ENCODE measurements at places on chromosomes 16 and 17.

GRCh38 chr16:20859229-20859628, 40.9 kb downstream of the DCUN1D3 start:
- no peak for DNase-seq

DNA sequence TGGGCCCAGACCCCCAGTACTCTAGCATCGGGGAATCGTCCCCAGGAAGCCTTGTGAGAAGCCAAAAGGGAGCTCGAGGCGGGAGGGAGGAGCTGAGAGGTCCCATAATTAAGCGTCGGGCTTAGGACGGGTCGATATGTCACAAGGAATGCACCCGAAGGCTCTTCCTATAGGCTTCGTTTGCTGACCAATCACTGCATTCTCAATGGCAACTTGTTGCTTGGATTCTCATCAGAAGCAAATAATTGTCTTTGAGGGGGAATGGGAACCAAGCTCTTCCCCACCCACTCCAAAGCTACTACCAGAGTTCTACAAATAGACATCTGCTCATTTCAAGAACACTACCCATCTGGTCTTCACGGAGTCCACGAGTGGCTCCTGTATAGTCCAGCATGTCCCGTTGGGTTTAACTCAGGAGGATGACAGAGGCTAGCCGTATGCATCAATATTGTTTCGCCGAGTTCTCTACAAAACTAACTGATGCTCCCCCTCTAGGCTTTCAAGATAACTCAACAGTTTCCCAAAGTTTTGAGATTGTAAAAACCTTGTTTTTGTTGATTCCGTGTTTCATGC, 628 bp upstream of the BLMH start:
- no peak for DNase-seq

DNA sequence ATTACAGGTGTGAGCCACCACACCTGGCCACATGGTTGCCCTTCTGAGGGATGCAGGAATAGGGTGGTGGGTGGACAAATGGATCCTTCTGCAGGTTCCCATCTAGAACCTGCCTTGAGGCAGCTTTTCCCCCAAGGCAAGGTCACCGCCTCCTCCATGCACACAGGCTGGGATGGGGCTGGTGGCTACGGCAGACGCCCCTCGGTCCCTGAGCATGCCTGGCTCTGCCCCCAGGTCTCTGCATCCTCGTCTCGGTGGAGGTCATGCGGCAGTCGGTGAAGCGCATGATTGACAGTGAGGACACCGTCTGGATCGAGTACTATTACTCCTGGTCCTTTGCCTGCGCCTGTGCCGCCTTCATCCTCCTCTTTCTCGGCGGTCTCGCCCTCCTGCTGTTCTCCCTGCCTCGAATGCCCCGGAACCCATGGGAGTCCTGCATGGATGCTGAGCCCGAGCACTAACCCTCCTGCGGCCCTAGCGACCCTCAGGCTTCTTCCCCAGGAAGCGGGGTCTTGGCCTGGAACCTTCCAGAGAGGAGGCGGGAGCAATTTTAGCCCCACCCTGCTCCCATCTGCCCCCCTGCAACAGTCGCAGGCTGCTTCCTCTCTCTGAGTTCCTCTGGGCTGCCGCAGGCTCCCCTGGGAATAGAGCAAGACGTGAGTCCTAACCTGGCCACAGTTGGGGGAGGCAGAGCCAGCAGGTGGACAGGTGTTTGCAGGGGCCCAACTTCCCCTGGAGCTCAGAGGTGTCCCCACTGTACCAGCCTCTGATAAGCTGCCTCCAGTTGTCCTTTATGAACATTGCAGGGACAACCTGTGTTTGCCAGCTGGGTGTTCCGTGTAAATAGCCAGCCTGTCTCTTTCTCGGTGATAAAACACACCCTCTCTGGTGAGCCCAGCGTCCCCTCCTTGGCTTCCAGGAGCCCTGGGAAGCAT, 11.7 kb downstream of the CACNG1 start:
- DNase-seq: no peak

DNA sequence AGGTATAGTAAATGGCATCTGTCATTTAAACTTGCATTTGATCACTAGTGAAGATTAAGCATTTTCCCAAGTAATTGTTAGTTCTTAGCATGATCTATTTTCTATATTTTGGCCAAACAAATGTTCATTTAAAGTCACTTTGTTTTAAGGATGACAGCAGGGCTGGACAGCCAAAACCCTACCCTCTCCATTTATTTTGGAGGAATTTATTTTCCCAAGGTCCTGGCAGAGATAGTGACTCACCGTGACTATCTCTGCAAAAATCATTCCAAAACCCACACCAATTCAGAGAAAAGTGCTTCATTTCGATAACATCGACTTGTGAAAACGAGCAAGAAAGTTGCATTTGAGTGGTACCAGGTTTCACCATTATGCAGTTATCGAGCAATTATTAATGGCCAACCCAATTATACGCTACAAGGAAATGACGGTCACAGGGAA, 665 bp upstream of the AKAP1 start:
- no peak for DNase-seq

- DNase-seq: no peak
Observed at GRCh38 chr16:4208341-4208751, 33.5 kb downstream of the SRL start.

- DNase-seq: peak; percentile 87
Observed at GRCh38 chr16:3457434-3458252, 14.2 kb downstream of the NAA60 start.

GRCh38 chr17:6163612-6164333, 93.6 kb downstream of the WSCD1 start:
- no peak for DNase-seq

DNA sequence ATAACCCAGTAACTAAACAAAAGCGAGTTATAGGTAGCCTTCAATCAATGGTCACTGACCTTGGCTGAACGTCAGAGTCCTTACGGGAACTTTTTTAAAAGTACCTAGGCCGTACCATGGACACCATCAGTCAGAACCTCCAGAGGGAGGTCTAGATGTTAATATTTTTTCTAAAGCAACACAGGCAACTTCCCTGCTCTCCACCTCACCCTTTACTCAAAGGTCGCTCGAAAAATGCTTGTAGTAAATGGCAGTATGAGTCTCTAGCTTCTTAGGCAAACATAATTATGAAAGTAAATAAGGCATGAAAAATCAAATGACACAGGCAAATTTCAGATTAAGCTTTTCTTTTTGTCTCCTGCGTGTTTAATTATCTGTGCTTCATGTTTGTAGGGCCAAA, 82.1 kb downstream of the SLC39A11 start:
- DNase-seq: no peak

DNA sequence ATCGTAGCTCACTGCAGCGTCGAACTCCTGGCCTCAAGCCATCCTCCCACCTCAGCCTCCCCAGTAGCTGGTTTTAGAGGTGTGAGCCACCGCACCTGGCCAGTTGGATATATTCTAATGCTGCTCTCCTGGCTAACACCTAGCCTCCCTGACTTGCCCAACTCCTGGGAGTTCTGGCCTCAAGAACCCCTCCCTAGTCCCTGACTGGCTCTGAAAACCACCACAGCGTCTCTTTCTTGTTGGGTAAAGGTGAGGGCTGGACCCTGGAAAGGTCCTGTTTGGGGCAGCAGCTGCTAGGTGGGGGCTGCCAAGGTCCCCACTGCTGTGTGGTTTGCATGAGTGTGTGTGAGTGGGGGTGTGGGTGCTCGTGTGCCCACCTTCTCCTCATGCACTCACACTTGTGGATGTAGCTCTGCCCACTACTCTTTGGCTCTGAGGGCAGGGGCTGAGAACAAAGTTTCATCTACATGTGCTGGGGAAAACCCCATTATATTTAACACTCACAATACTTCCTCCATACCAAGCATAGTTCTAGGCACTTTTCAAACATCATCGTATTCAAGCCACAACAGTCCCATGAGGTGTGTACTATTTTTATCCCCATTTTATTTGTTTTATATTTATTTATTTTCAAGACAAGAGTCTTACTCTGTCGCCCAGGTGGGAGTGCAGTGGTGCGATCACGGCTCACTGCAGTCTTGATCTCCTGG, 7.1 kb upstream of the SPNS3 start:
- DNase-seq: no peak

DNA sequence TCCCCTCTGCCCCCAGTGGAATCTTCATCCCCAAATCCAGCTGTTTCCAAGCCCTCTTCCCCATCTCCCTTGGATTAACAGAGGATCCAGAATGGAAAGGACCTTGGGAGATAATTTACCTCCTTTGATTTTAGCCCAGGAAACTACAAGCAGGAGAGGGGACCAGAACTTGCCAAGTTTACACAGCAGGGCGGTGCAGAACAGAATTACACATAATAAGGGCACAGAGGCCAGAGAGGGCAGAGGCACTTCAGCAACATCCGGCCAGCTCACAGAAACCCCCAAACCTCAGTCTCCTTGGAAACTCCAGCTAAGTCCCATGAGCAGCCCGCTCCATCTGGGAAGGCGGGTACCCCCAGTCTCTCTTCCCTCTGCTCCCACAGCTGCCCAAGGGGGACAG, 27.2 kb downstream of the PEMT start:
- no peak for DNase-seq

DNA sequence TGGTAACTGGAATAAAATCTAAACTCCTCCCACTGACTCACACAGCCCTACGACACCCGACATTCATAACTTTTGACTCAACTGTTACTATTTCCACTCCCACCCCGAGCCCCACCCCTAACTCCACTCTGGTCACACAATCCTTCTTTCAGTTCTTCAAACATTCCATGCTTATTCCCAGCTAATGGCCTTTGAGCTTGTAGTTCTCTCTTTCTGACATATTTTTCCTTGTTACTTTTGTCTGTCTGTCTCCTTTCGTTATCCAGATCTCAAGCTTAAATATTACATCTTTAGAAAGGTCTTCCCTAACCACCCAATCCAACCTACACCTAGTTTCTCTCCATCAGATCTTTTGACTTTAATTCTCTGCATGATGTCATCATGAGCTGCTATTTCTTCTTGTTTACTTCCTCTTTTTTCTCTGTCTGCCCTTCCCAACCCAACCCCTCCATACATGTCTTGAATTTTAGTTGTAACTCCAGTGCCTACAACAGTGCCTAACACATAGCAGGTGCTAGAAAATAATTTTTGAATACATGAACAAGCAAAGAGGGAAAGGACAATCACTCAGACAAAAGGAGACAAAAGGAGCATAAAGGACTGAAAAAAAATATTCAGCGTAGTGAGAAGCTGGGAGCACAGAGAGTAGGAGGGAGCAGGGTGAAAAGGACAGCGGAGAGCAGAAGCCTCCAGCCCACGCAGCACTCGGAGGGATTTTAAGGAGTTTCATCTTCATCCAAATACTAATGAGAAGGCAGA, 65.2 kb upstream of the SMIM36 start:
- no peak for DNase-seq

- no peak for DNase-seq
Observed at GRCh38 chr17:79620207-79621038, 9.6 kb upstream of the RBFOX3 start.

DNA sequence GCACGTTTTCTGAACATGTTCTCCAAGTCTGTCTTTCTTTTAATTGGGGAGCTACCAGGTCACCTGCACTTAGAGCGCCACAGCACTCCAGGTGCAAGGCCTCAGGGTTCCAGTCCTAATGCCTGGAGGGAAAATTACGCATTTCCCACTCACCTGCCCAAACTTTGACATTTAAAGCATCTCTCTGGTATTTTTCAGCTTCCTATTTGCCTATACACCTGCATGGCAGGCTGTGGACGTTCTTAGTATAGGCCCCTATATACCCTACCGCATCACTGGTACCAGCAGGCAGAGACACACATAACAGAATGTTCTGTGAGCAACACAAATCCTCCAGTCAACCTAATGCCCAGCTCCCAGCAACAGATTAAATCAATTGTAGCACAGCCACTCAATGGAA, 213.3 kb downstream of the MRTFB start:
- no peak for DNase-seq

- no peak for DNase-seq
Observed at GRCh38 chr16:4285167-4285566, 12.3 kb upstream of the TFAP4 start.

GRCh38 chr16:27239906-27240655, 28.5 kb downstream of the NSMCE1 start:
- DNase-seq: no peak

GRCh38 chr17:55607731-55608341, 96.6 kb upstream of the SMIM36 start:
- DNase-seq: no peak

DNA sequence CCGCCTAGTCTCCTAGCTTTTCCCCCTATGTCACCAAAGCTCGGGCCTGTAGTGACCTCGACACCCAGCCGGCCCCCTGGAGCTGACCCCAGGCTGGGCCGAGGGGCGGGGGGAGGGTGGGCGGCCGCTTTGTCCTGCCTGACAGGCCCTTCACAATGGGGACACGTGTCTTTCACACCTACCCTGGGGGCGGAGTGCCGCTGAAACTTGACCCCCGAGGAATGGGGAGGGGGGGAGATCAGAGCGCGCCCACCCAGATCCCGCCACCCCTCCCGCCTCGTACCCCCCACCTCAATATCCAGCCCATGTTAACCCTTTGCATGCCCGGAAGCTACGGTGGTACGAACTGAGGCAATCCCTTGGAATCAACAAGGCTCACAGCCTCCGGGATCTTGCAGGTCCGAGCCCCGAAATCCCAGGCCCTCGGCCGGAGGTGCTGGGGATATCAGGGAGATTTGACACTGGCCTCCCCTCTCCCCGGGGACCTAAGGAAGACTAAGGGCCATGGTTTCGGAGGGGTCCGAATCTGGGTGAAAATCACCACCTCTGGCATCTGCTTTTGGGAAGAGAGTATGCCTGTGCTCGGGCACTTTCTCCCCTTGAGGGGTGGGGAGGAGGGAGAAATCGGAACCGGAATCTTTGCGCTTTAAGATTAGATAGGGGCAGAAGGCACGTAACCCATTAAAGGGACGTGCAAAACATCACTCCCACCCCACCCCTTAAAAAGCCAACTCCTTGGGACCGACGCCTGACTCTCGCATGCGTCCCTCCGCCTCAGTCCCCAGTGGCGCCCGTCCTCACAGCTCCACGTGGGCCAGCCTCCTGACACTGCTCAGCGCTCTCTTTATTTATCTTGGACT, 2.6 kb downstream of the NOG start:
- no peak for DNase-seq

- DNase-seq: no peak
Observed at GRCh38 chr17:17225901-17226300, 11.1 kb downstream of the FLCN start.

DNA sequence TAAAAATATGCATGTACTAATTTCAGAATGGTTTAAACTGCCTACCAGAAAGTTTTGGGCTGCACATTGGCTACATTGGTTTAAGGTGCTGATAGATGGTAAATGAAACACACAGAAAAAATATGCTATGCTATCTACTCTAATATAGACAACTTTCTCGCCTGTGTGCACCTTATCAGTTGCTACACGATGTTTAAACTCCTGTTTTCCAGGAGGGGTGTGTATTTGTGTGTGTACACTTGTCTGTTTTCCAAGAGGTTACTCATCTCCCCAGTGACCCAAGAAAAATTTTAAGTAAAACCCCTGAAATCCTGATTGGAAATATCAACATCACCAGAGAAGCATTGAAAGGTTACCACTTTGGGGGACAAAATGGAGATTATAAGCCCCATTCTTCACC, 21.6 kb upstream of the PSMC5 start:
- no peak for DNase-seq

Measured in stimulated activated CD8-positive, alpha-beta memory T cell treated with anti-CD3 and anti-CD28 coated beads, Interleukin-15, amount 100 ng/mL, for 48 hours (primary cell).